Activated CD8-positive, alpha-beta memory T cell treated with anti-CD3 and anti-CD28 coated beads for 36 hours (primary cell): ENCODE measurements at places on chromosomes 7 and 10. TPM values are rescaled to one million over a fixed set of nuclear protein-coding genes. Genes with fewer than 3 reads are reported as not detected.

GRID1 gene
- total RNA-seq = not detected

ARMH3 gene
- 23.5 TPM for total RNA-seq

NANOS1 gene
- 0.10 TPM for total RNA-seq

MAP3K8 gene
- total RNA-seq = 36.9 TPM

MRLN gene
- not detected for total RNA-seq

TMEM196 gene
- not detected for total RNA-seq

PDE6C gene
- not detected for total RNA-seq

CALD1 gene
- 2.1 TPM for total RNA-seq

SOSTDC1 gene
- total RNA-seq = not detected

MMD2 gene
- total RNA-seq = not detected

NAT16 gene
- not detected for total RNA-seq

LEP gene
- not detected for total RNA-seq

FBXL13 gene
- total RNA-seq = 0.78 TPM
